ENCODE measurements at places on chromosomes 6 and 20.
A peak's percentile ranks its signal among the peaks of the same experiment; 100 is the strongest.

- peak; percentile 35 for DNase-seq
Measured at GRCh38 chr6:106334646-106335448, 9.3 kb upstream of the ATG5 start.

DNA sequence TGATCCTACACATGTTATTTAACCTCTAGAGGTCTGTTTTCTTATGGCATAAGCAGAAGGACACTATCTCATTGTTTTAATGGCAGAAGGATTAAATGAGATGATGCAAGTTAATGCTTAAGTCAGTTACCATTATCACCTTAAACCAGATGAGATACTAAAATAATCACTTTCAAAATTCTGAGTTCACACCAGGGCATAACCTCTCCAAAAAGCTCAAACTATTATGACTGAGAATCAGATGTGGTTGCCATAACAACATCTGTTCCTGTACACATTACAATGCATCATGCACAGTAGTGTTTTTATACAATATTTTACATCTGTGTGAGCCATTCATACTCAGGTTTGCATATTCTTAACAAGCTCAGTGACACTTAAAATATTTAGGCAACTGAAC, 10.2 kb downstream of the ADNP start:
- DNase-seq: no peak

DNA sequence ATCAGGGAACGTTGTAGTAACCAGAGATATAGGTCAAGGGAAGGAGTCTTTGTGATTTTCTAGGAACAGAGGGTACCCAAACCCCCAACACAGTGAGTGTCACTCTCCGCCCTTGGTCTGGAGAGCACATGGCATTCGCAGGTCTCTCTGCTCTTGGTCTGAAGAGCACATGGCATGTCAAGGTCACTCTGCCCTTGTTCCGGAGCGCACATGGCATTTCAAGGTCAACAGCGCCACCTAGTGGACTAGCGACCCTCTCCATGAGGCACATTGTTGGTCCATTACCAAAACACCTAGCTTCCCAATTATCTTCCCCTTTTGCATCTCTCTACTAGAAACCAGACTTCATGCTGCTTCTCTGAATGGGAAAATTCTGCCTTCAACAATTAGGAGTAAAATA, 260.0 kb downstream of the C6orf118 start:
- no peak for DNase-seq

GRCh38 chr6:3247255-3248146, 11.2 kb upstream of the PSMG4 start:
- peak; percentile 83 for DNase-seq

DNA sequence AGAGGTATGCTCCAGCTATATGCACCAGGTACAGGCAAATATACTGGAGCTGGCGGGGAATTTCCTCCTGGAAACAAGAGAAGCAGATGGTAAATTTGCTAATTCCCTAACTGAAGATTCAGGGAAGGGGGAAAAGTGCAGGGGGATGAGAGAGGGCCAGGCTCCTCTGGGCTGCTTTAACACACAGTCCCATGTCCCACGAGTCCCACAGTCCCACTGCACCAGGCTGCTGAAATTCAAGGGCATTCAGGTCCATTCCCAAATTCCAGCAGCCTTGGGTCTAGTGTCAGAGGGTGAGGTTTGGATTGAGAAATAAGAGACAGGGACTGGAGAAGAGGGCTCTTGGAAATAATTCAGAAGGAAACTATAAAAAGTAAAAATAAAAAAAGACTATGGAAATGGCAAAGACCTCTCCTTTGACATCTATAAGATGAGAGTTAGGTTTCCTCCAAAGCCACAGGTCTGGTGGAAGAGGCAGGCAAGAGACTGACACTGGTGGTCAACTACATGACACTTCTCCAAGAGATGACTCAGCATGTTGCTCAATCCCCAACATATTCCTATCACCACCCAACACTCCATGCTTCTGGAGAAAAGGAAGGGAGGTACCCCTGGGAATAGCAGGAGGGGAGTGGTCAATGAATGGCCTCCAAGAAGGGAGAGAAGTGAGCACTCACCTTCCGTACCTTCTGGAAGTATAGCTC, 69.2 kb downstream of the TRAM2 start:
- DNase-seq: no peak

DNA sequence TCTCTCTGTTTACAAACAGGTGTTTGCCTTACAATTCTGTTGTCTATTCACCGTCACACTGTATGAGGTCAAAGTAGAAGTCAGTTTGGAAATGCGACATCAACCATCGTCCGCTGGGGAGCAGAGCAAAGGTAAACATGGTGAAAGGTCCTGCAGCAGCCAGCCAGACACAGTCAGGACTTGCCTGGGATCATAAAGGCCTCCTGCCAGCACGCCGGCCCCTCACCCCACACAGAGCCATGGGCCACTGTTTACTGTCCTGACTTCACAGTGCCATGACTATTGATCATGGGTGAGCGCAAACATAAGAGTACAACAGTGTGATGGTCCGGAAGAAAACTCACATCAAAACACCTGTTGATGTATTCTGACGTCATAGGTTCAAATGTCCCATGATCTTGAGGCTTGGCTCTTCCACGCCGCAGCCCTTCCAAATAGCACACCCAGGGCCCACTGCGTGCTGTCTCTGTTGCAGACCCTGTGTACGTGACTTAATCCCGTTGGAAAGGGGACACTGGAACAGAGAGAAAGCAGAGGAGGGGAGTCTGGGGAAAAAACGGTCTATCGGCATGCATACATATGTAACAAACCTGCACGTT, 16.9 kb upstream of the PPP1R3G start:
- no peak for DNase-seq

GRCh38 chr20:17485017-17485416, 46.2 kb downstream of the BFSP1 start:
- no peak for DNase-seq

Data from right hindlimb (tissue), 1 donor.